ENCODE measurements at places on chromosomes 7 and 10.

DNA sequence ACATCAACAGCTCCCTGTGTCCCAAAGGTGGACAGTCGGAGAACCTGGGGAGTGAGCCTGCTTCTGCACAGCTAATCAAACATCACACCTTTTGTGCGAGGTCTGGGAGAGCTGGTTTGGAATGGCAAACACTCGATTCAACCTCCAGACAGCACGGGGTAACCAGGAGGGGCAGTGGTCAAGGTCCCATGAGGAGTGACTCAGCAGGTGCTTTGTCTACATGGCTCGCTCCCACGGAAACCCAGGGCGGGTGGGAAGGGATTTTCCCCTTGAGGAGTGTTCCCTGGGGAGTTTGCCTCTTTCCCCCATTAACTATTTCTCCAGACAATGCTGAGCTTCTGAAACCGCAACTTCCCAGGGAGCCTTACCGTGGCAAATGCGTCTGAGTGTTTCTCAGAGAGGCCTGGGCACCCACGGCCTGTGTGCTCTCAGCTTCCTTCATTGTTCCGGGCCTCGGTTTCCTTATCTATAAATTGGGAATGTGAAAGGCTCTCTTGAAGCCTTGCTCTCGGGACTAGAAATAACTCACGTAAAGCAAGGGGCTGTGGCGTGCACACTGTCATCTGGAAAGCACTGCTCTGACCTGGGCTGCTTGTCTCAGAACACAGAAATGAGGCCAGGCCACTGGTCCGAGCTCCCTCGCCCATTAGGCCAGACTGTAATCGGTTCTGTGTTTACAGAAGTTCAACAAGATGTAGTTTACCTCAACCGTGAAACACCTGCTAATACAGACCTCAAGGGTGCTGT lies 14.0 kb upstream of the GTPBP4 start:
- DNase-seq: no peak

DNA sequence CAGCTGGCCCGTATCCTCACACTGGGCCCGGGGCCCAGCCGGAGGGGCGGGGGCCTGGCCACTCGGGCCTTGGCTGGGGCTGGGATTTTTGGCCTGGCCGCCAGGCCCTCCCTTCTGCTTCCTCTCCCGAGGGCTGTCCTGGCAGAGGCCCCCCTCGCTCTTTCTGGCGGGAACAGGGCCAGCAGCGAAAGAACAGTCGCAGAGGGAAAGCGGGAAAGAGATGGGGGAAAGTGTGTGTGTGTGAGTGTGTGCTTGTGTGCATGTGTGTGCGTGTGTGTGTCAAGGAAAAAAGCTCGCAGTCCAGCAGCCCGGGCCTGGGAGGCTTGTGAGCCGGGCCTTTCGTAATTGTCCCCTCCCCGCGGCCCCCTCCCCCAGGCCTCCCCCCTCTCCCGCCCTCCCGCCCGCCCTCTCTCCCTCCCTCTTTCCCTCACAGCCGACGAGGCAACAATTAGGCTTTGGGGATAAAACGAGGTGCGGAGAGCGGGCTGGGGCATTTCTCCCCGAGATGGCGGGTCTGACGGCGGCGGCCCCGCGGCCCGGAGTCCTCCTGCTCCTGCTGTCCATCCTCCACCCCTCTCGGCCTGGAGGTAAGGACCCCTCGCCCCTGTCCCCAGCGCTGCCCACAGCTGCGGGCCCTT lies at the start of gene ELN:
Gene ELN (plus strand): TSS at position 491 of the 638 bp plus-strand sequence. CDS start 15 bp downstream, at position 506.
- DNase-seq: no peak

GRCh38 chr10:1650542-1651269 lies 86.6 kb downstream of the ADARB2 start:
- DNase-seq: no peak

DNA sequence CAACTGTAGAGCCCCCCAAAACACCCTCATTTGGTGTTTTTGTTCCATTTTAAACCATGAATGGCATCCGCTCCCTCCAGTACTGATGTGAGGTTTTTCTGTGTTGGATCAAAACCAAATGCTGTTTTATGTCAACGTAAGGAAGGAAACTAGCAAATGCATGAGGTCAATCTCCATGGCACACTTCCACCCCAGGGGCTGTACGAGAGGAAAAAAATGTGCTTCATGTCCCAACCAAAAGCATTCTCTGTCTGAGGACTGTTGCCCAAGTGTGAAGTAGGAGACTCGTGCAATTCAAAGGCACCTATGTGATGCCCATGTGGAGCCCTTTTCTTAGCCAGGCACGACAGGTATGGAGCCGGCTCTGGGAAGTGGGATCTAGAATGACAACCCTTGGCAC lies 180.3 kb upstream of the MKI67 start:
- DNase-seq: no peak

DNA sequence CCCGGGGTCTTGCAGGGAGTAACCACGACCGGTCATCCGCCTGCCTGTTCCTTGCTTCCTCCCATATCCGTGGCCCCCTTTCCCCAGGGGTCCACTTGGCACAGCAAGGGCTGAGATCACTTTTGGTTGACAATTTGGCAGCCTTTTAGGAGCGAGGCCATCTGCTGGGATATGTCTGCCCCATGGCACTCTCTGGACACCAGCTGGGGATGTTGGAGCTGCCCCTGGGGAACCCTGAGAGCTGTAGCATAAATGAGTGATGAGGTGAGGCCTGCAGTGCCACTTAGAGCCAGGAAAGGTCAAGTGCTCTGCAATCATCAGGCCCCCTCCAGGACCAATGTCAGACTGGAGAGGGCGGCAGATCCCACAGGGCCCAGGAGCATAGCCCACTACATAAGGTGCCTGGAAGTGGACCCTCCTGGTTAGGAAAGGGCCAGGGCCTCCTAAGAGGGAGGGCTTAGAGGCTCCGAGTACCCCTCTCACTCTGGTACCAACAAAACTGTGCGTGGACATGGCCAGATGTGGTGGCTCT lies 92.1 kb downstream of the HIP1 start:
- no peak for DNase-seq

GRCh38 chr7:50268223-50268622 lies 36.3 kb upstream of the IKZF1 start:
- no peak for DNase-seq
